ENCODE measurements at places on chromosomes 11 and 22. TPM values are rescaled to one million over a fixed set of nuclear protein-coding genes. Genes with fewer than 3 reads are reported as not detected.

Gene IGHMBP2
- 24.8 TPM for total RNA-seq

Gene MPEG1
- total RNA-seq = 0.07 TPM

Gene INPPL1
- 135 TPM for total RNA-seq

Gene RAPSN
- not detected for total RNA-seq

DNA sequence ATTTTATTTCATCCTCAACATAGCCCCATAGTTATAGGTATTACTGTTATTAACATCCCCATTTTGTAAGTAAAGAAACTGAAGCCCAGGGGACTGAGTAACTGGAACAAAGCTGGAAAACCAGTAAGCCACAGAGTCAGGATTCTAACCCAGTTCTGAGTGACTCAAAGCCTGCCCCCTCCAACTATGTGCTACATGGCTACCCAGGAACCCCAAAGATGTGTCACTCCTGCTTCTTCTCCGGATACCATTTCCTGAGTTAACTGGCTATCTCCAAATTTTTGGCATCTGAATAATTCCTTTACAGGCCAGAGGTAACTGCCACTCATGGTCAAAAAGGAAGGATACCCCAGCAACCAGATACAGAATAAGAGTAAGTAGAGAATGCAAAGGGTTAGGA is 43.6 kb downstream of the TENM4 start:
- no peak for DNase-seq
- no peak overlapping the region for H3K27ac ChIP-seq
- H3K4me1 ChIP-seq = no peaks in the 10 kb centered on the region
- no peak overlapping the region for H3K4me3 ChIP-seq

DNA sequence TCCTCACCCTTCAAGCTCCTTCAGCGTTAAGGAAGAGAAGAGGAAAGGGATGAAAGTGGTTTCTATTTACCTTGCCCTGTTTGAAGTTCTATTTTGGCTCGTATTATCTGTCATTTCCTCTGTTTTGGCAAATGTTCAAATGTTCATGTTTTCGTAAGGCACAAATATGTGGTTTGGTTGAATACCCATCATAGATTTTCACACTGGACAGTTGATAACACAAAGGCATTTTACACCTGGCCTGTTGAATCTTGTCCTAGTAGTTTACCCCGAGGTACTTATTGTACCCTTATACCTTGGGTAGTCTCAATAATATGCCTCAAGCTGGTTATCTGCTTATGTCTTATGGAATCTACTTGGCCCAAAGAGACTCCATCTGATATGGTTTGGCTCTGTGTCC is 706.9 kb downstream of the METTL15 start:
- no peaks in the 10 kb centered on the region for H3K27me3 ChIP-seq
- no peak for DNase-seq
- H3K4me1 ChIP-seq = no peaks in the 10 kb centered on the region
- no peaks in the 10 kb centered on the region for H3K36me3 ChIP-seq
- no peak overlapping the region for H3K27ac ChIP-seq

- H3K36me3 ChIP-seq = no peaks in the 10 kb centered on the region
- no peak for DNase-seq
- no peaks in the 10 kb centered on the region for H3K4me1 ChIP-seq
- no peak overlapping the region for H3K27ac ChIP-seq
Observed at GRCh38 chr22:48755059-48755949, 1072.4 kb downstream of the BRD1 start.

DNA sequence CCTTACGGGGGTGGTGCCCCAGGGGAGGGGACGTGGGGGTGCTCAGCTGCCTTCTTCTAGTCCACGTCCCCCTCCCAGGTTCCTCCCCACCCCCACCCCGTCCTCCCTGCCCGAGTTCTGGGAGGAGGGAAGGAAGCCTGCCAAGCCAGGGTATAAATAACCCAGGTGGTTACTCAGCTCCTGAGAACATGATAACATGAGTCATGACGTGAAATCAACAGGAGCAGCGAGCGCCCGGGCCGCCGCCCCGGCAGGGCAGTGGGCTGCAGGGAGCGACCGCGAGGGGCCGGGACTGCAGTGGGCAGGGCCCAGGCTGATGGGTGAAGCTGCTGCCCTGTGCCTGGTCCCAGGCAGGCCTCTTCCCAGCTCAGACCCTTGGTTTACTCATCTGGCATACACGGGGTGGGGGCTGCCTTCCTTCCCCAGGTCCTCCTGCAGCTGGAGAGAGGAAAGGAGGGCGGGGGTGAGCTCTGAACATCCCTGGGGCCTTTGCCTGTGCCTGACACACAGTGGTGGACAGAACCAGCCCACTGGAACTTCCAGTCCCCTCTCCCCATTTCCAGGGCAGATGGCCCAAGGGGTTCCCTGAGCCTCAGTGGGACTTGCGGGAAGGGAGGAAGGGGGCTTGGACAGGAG is 8.8 kb upstream of the PDGFB start:
- peak; percentile 70 for DNase-seq
- no peaks in the 10 kb centered on the region for H3K36me3 ChIP-seq
- peaks cover 32% of the 10 kb centered on the region for H3K4me1 ChIP-seq
- H3K27ac ChIP-seq = peak overlapping the region; percentile 55

GRCh38 chr11:93028960-93029522 is 59.6 kb downstream of the MTNR1B start:
- no peaks in the 10 kb centered on the region for H3K27me3 ChIP-seq
- no peak overlapping the region for H3K4me3 ChIP-seq
- no peak for DNase-seq

GRCh38 chr22:50569041-50569459 is 6.3 kb upstream of the SYCE3 start:
- no peaks in the 10 kb centered on the region for H3K36me3 ChIP-seq
- DNase-seq = no peak
- H3K4me3 ChIP-seq = no peak overlapping the region

Gene CASTOR1
- total RNA-seq = 2.6 TPM

GRCh38 chr22:44373234-44373633 is 60.5 kb upstream of the SHISAL1 start:
- H3K27me3 ChIP-seq = peaks cover 19% of the 10 kb centered on the region
- H3K27ac ChIP-seq = no peak overlapping the region
- no peak for DNase-seq
- H3K36me3 ChIP-seq = no peaks in the 10 kb centered on the region
- no peaks in the 10 kb centered on the region for H3K4me1 ChIP-seq

Gene NUP98
- total RNA-seq = 122 TPM

DNA sequence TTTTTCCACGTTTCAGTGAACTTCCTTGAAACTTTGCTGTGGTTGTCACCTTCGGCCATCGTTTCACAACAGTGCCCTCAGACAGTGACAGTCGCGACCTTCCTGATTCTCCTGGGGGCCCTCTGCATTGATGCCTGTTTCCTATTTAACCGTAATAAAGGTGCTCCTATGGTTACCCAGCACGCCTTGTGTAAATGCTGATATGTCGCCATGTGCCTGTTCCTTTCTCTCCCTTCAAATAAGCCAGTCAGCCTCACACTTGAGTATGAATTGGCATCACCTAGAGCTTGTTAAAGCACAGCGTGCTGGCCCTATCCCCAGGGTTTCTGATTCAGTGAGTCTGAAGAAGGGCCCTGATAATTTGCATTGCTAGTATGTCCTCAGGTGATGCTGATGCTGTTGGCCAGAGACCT is 104.8 kb downstream of the MICAL2 start:
- DNase-seq = no peak
- H3K27ac ChIP-seq = no peak overlapping the region
- no peak overlapping the region for H3K4me3 ChIP-seq
- H3K27me3 ChIP-seq = no peaks in the 10 kb centered on the region
